M059J (cell line): ENCODE measurements at places on chromosomes 2 and 18. TPM values are rescaled to one million over a fixed set of nuclear protein-coding genes. Genes with fewer than 3 reads are reported as not detected.

Gene LINC00305
- not detected in 2 replicates for total RNA-seq

Gene ONECUT2
- 1.2 and 1.5 TPM in 2 replicates for total RNA-seq

- peak; percentile 68 for DNase-seq
Observed at GRCh38 chr2:112092286-112093041, 37.4 kb downstream of the TMEM87B start.

DNA sequence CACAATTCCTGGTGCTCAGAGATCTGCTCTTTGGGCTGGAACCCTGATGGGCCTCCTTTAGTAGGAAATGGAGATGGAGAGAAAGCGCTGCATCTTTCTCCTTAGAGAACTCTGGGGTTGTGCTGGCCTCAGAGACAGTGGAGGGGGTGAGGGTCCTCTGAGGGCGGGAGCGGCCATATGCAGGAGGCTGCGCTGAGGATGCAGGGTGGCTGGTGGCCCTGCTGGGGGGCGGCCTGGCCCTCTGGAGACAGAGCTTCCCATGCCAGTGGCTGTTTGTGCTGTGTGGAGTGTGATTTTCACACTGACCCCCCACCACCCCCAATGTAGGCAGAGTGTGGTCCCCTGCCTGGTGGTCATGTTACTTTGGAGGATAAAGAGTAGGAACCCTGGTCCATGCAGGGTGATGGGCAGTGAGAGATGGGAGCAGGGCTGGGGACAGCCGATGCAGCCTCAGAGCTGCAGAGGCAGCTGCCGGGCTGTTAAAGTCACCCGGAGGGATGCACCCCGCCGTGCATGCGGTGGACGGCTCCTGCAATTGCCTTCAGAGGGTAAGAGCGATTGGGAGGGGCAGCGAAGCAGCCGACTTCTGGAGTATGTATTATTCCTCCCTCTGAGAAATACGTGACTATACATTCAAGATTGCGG, 194.6 kb downstream of the FAM210A start:
- DNase-seq, result no peak

GRCh38 chr2:71934595-71935261, 212.9 kb downstream of the CYP26B1 start:
- DNase-seq, result peak; percentile 65

DNA sequence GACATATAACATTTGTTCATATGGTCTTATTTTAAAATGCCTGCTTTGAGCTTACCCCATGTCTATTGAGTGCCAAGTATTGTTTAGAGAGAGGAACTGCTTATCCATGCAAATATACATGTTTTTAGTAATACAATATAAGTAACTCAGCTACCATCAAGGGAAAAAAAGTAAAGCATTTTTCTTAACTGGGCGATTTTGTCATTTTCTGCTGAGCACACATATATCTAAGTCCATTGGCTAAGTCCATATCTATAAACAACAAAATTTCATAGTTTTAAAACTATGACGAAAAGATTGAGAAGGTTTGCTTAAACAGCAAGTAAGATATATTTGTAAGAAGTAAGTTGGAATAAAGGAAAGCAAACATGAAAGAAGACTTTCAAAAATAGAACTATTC, 82.7 kb downstream of the CALCRL start:
- no peak for DNase-seq

DNA sequence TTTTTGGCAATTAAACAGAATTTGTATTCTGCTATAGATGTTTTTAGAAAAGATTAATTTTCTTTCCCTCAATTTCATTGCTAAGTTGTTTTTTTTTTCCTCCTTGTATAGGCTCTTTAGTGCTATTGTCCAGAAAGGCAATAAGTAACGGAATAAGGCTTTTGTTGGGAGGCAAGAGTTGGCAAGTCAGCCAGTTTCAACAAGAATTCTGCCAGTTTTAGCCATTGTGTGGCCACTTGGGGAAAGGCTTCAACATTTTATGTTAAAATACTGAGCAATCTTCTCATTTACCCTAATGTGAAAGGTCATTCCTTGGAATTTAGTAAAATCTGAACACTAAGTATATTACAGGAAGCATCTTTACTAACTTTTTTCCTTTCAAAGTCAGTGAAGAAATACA, 9.6 kb downstream of the CALCRL start:
- no peak for DNase-seq

DNA sequence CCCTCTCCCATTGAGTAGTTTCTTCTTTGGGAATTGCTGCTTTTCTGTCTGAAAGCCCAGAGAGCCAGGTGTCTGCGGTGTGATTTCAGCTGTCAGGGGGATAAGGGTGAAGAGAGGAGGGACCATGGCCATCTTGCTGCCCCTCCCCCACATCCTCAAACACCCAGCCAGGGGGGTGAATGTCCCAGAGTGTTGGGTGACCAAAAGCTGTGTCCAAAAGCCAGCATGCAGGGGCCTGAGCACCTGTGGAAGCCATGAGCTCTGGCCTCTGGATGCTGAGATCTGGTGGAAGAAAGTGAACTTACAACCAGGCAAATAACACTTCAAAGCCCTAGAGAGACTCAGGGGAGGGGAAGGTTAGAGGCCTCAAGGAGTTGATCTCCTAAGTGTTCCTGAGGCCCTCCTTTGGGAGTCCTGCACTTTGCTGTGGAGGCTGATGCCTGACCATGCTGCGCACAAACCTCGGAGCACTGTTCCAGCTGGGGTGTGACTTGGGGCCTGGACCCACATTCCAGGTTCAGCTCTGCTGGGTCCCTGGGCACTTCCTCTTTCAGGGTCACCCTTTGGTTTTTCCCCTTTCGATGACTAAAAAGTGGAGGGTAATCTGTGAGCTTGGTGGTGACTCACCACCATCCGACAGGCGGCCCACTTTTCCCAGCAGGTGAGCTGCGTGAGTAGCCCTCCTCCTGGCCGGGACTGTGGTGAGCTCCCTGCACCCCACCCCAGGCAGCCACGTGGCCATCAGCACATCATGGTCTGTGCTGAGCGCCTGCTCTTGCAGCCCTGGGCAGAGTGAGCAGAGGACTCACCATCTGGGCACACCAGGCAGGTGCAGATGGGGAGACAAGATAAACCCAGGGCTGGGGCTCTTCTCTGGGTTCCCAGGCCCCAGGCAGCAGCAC, 66.8 kb upstream of the FOSL2 start:
- peak; percentile 70 for DNase-seq

DNA sequence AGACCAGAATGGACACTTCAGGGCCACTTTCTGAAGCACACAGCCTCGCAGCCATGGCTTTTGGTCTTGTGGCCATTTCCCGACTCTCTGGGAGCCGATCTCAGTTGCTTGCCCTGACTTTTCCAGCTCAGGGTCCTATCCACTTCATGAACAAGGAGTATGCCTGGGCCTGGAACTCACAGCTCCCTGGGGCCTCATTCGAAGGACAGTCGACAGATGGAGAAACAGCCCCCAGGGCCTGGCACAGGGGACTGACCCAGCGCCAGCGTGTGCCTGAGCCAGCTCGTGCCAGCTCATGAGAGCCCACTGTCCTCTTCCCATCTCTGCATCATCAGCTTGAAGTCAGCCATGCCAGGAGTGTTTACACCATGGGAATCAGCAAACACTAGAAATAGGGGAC, 134.6 kb upstream of the GPC1 start:
- no peak for DNase-seq
